ENCODE measurements at places on chromosomes 7 and 10.

DNA sequence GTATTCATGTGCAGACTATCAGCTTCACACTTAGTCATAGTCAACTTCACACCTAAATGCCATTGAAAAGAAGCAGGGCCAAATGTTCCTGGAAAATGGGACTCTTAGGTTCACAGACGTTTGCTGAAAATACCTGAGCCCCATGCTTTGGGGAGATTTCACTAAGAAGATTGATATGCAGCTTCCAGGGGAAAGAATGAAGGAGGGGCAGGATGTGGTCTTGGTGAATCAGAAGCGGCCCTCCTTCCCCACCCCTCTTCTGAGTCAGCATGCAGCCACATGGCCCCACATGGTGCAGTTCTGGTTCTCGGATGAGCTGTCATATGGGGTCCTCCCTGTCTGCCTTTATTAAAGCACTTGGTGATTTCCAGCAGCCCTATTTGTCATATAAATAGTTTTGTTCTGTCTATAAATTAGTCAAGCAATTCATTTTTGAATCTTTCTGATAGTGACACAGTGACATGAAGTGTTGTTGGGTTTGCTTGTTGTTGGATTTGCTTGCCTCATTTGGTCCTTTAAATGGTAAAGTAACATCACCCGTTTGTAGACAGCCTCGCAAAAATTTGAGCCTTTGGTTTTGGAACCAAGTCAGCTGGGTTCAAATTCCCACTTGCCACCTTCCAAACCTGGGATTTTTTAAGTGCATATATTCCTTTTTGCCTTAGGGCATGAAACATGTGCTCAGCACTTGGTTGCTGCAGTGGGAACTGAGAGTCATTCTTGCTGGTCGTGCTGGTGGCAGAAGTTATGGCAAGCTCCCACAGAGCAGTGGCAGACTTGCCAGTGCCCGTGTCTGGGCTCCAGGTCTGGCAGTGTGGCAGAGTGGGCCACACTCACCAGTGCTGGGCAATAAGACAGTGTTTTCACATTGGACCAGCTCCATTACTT, 68.1 kb upstream of the CDK6 start:
- peak; percentile 14 for DNase-seq

- no peak for DNase-seq
These were observed 134.3 kb downstream of the GRK5 start for GRCh38 chr10:119341459-119342301.

DNA sequence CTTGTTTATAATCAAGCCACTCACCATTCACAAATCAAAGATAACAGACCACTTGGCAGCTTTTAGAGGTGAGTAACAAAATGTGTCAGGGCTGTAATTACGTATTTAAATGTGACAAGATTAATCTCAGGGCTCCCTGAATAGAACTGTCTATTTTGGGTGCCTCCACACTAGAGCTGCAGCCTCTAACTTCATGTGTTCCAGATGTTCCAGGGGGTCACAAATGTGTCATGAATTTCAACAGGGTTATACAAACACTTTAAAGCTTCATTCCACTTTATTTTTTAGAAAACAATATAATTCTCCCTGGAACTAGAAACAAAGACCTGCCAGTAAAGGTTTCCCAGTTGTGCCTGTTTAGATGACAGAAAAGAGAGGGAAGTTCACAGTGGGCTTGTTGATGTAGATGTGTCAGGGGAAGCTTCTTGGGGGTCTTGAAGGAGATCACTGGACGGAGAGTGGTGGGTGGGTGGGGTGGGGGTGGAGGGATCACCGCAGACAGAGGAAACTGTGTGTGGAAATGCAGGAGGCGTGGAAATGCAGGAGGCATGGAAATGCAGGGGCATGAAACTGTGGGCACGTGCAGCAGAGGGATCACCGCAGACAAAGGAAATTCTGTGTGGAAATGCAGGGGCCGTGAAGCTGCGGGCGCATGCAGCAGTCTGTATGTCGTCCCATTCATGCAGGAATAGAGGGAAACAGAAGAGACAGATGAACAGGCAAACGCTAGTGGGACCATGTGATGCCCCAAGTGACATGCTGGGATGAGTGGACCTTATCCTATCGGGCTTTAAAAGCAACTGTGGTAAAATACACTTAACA, 42.0 kb upstream of the TRIL start:
- no peak for DNase-seq

DNA sequence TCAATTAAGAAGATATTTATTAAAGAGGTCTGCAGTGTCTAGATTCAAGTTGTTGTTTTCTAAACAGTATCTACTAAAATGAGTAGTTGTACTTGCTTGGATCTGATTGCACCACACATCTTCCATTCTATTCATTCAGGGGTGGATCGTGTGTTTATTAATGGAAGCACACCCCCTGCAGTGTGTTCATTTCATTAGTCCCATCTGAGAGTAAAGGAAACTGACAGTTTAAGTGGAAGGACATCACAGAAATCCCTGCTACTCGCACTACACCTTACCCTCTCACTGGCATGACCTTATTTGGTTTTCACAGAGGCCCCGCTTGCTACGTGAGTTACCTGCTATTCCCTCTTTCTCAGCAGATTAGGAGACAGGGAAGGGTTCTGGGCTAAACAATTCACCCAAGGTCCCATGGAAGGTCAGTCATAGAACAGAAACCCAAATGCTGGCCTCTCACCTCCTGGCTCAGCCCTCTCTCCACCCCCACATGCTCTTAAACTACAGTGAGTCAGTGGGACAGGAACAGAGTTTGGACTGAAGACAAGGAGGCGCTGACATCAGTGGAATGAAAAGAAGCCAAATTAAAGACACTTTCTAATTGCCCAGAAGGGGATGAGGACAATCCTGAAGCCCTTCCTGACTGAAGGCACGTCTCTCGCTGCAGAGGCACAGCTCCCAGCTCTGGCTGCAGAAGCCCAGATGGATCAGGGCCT, 369.2 kb upstream of the NRP1 start:
- peak; percentile 17 for DNase-seq

DNA sequence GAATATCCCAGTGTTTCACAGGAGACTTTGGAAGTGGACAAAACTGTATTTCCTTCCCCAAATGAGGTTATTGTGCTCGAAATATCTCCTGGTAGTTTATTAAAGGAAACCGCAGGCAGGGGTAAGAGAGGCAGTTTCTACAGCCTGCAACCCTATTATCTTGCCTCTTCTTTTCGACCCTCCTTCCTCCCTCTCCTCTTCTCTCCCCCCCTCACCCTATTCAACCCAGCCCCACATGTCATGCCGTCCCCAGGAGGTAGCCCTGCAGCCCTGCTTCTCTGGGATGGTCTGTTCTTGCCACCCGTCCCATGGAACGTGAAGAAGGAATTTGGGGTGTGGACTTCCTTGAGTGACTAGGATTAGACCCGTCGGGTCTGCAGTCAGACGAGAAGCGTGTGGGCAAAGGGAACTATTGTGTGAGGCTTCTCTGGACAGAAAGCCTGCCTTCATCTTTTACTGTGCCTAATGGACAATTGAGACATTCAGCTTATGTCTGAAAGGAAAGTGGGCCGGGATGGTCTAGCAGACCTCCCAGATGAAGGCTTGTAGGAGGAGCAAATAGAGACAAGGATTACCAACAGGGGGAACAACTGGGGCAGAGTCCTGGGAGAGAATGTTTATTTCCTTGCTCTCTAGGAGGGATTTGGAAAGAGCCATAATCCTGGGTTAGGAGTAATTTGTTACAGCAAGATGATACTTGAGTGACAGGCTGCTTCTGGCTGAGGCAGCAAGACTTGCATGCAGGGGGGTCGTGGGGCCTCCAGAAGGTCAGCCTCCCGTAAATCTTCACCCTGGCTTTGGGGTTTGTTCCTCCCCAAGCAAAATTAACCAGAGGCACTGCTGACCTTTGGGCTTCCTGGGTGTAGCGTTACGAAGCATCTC, 77.8 kb downstream of the TCF7L2 start:
- DNase-seq = peak; percentile 43

GRCh38 chr10:95655571-95656290, 780 bp downstream of the ALDH18A1 start:
- DNase-seq = no peak

DNA sequence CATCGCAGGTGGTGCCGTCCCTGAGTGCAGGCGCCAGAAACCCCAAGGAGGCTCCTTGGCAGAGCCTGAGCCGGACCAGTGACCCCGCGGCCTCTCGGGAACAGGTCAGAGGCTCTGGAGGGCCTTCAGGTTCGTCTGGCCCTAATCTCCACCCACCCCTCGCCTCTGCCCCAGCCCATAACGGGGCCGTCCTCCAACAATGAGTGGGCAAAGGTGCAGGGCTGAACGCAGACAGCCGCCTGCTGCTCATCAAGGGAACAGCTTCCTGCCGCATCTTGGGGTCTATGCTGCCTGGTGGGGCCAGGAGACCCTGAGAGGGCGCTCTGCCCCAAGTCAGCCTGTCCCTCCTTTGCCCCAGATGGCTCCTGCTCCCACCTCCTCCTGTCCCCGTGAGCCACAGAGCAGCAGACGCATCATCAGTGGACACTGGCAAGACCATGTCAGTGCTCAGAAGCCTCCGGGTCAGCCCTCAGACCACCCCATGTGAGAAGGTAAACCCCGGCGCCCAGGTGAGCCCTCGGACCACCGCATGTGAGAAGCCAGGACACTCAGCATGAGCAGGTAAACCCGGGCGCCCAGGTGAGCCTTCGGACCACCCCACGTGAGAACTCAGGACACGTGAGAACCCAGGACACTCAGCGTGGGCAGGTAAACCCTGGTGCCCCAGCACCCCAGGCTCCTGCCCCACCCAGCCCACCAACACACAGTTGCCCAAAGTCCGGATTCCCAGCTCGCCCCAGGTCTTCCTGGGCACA, 142.0 kb downstream of the PTPRN2 start:
- no peak for DNase-seq

GRCh38 chr7:84535580-84536270, 341.1 kb upstream of the SEMA3A start:
- no peak for DNase-seq

DNA sequence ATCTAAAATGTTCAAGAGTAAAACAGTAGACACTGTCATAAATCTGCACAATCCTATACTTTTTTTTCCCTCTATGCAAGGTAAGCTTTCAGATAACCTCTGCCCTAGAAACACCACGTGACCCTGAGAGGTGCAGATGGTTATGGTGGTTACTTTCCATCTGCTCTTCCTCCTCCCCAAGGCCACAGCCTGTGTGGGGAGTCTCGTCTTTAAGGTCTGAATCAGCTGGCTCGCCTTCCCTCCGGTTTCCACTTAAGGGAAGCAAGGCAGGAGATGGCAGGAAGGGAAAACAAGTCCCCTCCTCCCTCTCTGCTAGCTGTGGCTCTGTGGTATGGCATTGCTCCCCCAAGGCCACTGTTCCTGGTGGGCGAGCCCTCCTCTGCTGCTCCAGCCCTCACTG, 181.8 kb downstream of the GLI3 start:
- DNase-seq = no peak

- no peak for DNase-seq
These were observed 79.6 kb upstream of the MTPN start for GRCh38 chr7:136056651-136057231.

DNA sequence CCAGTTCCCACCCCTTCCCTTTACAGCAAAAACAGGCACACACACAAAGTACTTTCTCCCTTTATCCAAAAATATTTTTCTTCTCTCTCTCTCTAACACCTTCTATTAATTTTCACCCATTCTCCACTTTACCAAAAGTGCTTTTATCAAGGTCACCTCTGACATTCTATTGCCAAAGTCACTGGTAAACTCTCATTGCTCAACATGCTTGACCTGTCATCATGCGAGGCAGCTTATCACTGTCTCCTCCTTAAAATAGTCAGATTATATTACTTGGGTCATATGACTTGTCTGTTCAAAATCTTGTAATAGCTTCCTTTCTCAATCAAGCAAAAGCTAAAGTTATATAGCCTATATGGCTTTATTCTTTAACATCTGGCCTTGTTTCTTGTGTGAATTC, 28.6 kb downstream of the MACC1 start:
- DNase-seq = no peak

DNA sequence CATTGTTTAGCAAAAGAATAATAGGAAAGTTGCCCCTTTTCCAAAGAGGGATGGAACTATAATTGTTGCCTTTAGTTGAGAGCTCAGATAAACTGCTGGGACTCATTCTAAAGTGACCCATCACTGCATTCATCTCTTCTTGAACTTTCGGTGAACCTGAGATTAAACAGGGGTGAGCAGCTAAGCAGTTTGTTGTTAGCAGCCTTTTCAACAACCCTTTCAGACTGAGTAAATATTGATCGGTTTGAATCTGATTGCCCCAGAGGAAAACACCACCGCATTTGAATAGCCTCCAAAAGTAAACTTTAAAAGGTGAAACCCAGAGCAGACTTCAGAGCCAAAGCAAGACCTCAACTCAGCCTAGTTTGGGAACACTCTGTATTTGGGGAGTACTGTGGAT, 4.7 kb downstream of the HOXA1 start:
- no peak for DNase-seq

DNA sequence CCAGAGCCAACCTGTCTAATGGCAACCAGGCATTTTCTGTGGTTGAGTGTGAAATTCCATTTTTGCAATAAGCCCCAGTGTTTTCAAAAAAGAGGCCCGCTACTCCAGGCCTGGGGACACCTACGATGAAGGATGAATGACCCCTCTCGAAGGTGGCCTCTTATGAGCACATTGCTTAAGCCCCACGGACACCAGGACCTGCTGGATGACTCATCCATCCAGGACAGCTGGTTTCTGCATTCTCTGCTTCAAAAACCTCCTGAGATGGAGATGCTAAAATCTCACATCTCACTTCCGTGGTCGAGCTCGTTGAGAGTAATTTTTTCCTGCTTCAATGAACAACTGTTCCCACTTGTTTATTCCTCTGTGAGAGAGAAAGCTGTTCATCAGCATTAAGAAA, 150.2 kb upstream of the FZD8 start:
- DNase-seq = no peak

DNA sequence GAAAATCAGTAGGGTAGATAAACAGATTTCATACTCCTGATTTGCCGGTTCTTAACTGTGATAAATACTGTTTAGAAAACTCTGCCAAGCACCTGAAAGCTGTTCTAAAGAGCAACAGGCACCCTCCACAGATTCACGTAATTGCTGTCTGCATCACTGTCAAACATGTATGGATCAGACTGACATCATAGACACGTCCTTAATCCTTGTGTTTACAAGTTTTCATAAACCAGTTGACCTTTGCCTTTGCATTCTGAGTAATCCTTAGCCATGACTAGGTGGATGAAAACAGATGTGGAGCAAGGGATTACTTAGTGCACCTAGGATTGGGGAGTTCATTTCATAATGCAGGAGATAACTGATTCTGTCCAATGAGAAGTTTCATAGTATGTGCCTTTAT, 41.6 kb downstream of the SLC39A12 start:
- no peak for DNase-seq

DNA sequence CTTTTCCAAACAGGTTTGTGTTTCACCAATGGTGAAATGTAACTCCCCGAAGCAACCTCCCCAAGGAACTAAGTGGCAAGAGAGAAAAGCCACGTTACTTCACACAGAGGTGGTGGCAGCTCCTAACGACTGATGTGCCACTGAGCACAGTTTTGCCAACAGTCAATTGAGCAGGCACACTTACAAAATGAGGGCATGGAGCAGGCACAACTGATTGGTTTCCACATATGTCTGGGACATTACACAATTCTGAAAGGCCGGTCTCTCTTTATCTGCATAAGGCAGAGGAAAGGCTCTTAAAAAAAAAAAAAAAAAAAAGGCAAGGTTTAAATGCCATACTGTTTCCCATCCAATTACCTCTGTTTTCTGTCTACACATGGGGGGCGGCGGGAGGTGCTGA, 86.7 kb downstream of the GFRA1 start:
- no peak for DNase-seq

GRCh38 chr7:151168003-151168786, 701 bp upstream of the GBX1 start:
- peak; percentile 72 for DNase-seq

GRCh38 chr7:45938626-45939302, 17.7 kb upstream of the IGFBP3 start:
- DNase-seq = no peak

Measured in inflammatory macrophage treated with lipopolysaccharide for 1 hour (primary cell).